ENCODE measurements at places on chromosomes 16 and 17.
A peak's percentile ranks its signal among the peaks of the same experiment; 100 is the strongest.

DNA sequence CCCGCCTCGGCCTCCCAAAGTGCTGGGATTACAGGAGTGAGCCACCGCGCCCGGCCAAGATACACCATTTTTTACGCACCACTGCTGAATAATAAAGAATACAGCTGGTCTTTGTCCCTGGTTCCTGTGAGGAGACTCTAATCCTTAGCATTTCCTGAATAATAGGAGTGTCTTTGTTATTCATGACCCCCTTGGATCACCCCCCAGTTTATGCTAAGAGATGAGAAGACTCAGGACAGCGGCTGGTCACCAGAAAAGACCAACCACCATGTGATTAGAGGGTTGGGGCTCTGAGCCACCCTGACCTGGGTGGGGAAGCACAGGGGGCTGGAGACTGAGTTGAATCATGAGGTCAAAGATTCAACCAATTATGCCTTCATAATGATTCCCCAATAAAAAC, 17.3 kb downstream of the PHLPP2 start:
- H3K27me3 ChIP-seq: no peaks in the 10 kb centered on the region
- peaks cover 16% of the 10 kb centered on the region for H3K4me1 ChIP-seq
- H3K4me3 ChIP-seq: no peak overlapping the region
- no peak overlapping the region for H3K27ac ChIP-seq
- DNase-seq: no peak

- DNase-seq: peak; percentile 46
- peaks cover 4% of the 10 kb centered on the region for H3K36me3 ChIP-seq
- peaks cover 27% of the 10 kb centered on the region for H3K4me1 ChIP-seq
- H3K27ac ChIP-seq: no peak overlapping the region
- H3K27me3 ChIP-seq: peaks cover 13% of the 10 kb centered on the region
These were observed 80.9 kb downstream of the ARHGAP23 start for GRCh38 chr17:38508954-38509771.

- H3K36me3 ChIP-seq: no peaks in the 10 kb centered on the region
- DNase-seq: no peak
- H3K27ac ChIP-seq: no peak overlapping the region
- H3K4me3 ChIP-seq: no peak overlapping the region
These were observed 11.5 kb upstream of the HYDIN start for GRCh38 chr16:71242036-71242435.

DNA sequence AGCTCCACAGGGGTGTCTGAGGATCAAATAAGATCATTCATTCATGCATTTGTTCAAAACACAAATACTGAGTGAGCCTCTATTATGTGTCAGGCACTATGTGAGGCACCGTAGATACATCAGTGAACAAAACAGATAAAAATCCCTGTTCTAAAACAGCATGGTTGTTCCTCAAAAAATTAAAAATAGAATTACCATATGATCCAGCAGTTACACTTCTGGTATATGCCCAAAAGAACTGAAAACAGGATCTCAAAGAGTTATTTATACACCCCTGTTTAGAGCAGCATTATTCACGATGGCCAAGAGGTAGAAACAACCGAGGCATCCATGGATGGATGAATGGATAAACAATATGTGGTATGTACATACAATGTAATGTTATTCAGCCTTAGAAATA, 15.4 kb downstream of the PIPOX start:
- H3K27me3 ChIP-seq: no peaks in the 10 kb centered on the region
- no peak overlapping the region for H3K27ac ChIP-seq
- H3K4me1 ChIP-seq: no peaks in the 10 kb centered on the region
- no peaks in the 10 kb centered on the region for H3K36me3 ChIP-seq
- no peak for DNase-seq

- no peaks in the 10 kb centered on the region for H3K4me1 ChIP-seq
- DNase-seq: no peak
- H3K27me3 ChIP-seq: no peaks in the 10 kb centered on the region
- no peaks in the 10 kb centered on the region for H3K36me3 ChIP-seq
- H3K27ac ChIP-seq: no peak overlapping the region
These were observed 16.4 kb downstream of the FOXL1 start for GRCh38 chr16:86594721-86595120.

- H3K36me3 ChIP-seq: no peaks in the 10 kb centered on the region
- no peaks in the 10 kb centered on the region for H3K27me3 ChIP-seq
- H3K4me1 ChIP-seq: peaks cover 22% of the 10 kb centered on the region
- no peak for DNase-seq
- no peak overlapping the region for H3K27ac ChIP-seq
These were observed 8.8 kb downstream of the PRCD start for GRCh38 chr17:76548378-76549214.

- H3K36me3 ChIP-seq: peaks cover under 1% of the 10 kb centered on the region
- H3K27me3 ChIP-seq: no peaks in the 10 kb centered on the region
- peak overlapping the region; percentile 70 for H3K27ac ChIP-seq
- no peak overlapping the region for H3K4me3 ChIP-seq
- peaks cover 21% of the 10 kb centered on the region for H3K4me1 ChIP-seq
These were observed 15.2 kb downstream of the PHLPP2 start for GRCh38 chr16:71709229-71709781.

DNA sequence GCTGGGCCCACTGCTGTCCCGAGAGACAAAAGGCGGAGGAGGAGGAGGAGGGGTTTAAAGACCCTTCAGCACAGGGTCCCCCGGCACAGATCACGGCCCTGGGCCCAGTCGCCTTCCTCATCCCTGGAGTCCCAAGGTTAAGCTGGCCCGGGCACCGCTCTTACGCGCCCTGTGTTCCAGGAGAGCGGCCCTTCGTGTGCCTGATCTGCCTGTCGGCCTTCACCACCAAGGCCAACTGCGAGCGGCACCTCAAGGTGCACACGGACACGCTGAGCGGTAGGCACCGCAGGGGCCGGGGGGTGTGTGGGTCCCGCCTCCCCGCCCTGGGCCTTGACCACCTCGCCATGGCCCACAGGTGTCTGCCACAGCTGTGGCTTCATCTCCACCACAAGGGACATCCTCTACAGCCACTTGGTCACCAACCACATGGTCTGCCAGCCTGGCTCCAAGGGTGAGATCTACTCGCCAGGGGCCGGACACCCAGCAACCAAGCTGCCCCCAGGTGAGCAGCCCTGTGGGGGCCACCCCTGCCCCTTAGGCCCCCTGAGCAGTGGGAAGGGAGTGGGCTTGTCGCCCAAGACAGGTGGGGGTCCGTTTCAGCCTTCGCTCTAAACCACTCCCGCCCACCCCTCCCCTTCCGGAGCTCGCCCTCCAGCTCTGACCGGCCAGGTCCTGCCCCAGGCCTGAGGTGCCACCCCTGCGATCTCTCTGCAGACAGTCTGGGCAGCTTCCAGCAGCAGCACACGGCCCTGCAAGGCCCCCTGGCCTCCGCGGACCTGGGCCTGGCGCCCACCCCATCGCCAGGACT, 37.6 kb upstream of the ZC3H18 start:
- no peak overlapping the region for H3K4me3 ChIP-seq
- no peak for DNase-seq
- no peak overlapping the region for H3K27ac ChIP-seq
- H3K4me1 ChIP-seq: peaks cover 6% of the 10 kb centered on the region

GRCh38 chr17:540631-541030, 174.0 kb downstream of the VPS53 start:
- peaks cover 11% of the 10 kb centered on the region for H3K36me3 ChIP-seq
- H3K4me3 ChIP-seq: no peak overlapping the region
- no peaks in the 10 kb centered on the region for H3K27me3 ChIP-seq

GRCh38 chr16:18800775-18801144, 589 bp downstream of the ARL6IP1 start:
- H3K4me3 ChIP-seq: peak overlapping the region; percentile 99
- H3K27me3 ChIP-seq: no peaks in the 10 kb centered on the region
- DNase-seq: peak; percentile 15
- H3K27ac ChIP-seq: peak overlapping the region; percentile 83

DNA sequence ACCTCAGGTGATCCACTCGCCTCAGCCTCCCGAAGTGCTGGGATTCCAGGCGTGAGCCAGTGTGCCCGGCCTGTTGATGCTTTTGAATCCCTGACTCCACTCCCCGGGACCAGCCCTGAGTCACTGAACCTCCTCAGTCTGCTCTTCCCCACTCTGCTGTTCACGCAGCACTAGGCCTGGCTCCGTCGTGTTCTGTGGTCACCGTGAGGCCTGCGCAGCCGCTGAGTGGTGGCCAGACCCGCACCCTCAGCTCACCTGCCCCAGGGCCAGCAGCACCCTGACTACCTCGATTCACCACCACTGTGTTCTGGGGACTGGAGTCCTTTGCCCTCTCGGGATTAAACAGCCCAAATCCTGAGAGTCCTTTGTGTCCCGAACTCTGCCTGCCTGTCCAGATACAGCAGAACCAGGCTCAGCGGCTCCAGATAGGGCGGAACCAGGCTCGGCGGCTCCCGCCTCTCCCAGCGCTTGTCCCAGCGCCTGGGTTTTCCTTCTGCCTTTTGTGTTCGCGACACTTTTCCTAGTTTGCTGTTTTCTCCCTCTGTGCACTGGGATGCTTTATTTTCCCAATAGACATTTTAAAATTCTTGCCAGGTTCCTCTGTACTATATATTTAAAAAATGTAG, 58.6 kb upstream of the ENDOV start:
- no peak overlapping the region for H3K4me3 ChIP-seq
- H3K27ac ChIP-seq: no peak overlapping the region
- no peaks in the 10 kb centered on the region for H3K4me1 ChIP-seq
- peaks cover 49% of the 10 kb centered on the region for H3K36me3 ChIP-seq
- no peaks in the 10 kb centered on the region for H3K27me3 ChIP-seq

DNA sequence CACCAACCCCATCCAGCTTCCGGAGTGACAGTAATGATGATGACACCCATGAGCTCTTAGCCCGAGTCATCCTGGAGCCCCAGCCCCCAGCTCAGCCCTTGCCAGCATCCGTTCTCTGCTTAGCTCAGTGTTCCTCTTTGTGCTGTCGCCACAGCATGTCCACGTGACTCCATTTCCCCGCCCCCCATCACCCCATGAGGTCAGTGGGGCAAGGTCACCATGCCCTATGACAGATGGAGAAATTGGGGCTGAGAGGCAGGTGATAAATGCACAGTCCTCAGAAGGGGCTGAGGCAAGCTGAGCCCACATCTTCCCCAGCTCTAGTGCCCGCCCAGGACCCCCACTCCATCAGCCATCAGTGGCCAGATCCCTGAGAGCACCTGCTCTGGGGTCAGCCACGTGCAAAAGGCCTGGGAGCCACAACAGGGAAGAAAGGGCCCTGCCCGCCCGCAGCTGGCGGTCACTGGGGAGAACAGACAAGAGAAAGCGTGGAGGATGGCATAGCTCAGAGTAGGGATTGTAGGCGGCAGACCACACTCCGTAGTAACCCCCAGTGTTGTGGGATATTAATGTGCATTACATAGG, 17.1 kb downstream of the ITGB4 start:
- no peaks in the 10 kb centered on the region for H3K27me3 ChIP-seq
- no peak overlapping the region for H3K27ac ChIP-seq
- no peak for DNase-seq
- H3K4me3 ChIP-seq: no peak overlapping the region
- H3K4me1 ChIP-seq: no peaks in the 10 kb centered on the region

DNA sequence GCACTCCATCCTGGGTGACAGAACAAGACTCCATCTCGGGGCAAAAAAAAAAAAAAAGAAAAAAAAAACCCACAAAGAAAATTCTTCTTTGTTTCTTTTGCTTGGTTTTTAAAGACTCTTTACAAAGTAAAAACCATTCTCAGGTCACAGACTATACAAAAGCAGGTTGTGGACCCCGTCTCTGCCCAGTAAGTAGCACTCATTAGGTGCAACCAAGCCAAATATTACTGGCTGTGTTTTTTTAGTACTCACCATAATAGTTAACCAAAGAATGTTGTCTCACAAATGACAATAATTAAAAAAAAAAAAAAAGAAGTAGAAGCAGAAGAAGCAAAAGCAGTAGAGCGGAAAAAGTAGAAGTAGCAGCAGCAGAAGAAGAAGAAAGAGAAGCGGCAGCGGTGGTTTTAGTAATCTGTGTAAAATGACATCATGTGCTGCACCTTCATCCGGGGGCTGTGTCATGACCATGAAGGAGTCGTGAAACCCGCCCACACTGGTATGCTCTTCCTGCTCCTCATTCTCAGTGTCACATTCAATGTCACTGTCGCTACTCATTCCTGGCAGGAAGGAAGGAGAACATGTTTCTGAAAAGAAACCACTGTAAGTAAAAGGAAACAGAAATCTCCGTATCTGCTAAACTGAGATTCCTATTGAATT, 105.4 kb downstream of the TRIM37 start:
- DNase-seq: peak; percentile 77
- H3K4me3 ChIP-seq: no peak overlapping the region
- H3K27ac ChIP-seq: no peak overlapping the region
- H3K36me3 ChIP-seq: peaks cover 4% of the 10 kb centered on the region
- H3K4me1 ChIP-seq: peaks cover 2% of the 10 kb centered on the region
- no peaks in the 10 kb centered on the region for H3K27me3 ChIP-seq

DNA sequence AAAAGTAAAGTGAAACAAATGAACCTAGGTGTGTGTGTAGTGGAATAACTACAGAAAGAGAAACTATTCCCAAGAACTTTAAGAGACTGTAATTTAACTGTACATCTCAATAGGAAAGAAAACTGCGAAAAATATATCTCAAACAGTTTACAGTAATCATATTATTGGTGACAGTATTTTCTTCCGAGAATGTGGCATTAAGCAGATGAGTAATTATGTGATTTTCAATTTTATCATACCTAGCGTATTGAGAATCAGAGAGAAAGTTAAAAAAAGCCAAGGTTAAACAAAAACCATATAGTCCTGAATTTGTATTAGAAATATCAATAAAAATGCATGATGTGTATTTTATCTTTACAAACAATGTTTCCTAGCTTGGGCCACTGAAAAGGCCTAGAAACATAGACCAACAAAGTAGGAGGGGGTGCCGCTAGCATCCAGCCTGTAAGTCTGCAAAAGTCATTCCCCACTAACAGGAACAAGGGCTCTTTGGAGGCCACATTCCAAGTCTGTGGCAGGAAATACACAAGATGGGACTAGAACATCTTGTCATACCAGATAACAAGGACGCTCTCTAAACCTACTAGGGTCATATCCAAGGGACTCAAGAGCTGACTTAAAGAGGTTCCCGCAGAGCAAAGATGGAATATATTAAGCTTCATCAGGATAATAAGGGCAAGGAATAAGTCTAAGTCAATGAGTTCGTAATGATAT, 20.5 kb downstream of the RNF157 start:
- H3K4me3 ChIP-seq: no peak overlapping the region
- no peak overlapping the region for H3K27ac ChIP-seq
- H3K36me3 ChIP-seq: no peaks in the 10 kb centered on the region
- H3K4me1 ChIP-seq: no peaks in the 10 kb centered on the region

DNA sequence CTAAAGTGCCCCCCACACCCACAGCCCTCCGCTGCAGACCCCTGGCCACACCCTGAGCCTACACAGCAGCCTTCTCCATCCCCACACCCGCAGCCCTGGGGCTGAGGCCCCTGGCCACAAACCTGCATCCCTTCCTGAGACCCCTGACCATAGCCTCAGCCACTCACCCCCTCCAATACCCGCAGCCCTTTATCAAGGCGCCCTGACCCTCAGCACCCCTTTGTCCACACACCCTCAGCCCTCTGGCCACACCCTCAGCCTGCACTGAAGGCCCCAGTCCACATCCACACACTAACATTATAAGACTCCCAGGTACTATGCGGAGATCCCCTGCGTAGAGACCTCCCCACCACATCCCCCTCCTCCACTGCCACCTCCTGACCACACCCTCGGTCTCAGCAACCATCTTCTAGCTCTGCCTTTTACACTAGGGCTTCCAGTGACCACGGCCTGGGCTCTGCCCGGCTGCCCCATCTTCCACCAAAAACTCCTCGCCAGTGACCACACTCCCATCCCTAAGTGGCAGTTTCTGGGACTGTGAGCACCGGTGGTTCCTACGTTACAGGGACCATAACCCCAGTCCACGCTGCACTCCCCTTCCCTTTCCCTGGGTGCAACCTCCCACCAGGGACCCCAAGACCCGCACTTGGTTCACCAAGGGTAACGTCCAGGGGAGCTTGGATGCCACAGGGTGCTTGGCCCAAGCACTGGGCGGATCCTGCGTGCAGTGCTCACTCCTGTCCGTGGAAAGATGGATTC, 818 bp downstream of the TPPP3 start:
- H3K27me3 ChIP-seq: peaks cover 33% of the 10 kb centered on the region
- H3K4me1 ChIP-seq: peaks cover 19% of the 10 kb centered on the region
- no peak for DNase-seq
- H3K36me3 ChIP-seq: no peaks in the 10 kb centered on the region
- no peak overlapping the region for H3K4me3 ChIP-seq

All from trophoblast cell (in vitro differentiated cells and primary cell).